Breast epithelium (tissue), 4 donors: ENCODE measurements at places on chromosomes 1 and 21.

- no peaks in the 10 kb centered on the region for H3K36me3 ChIP-seq
- no peaks in the 10 kb centered on the region for H3K27me3 ChIP-seq
- H3K4me1 ChIP-seq = no peaks in the 10 kb centered on the region
- no peak overlapping the region for H3K27ac ChIP-seq
- DNase-seq = no peak
- H3K4me3 ChIP-seq = no peak overlapping the region
These were observed 18.7 kb downstream of the UBE2Q1 start for GRCh38 chr1:154539486-154540483.

- no peak overlapping the region for H3K27ac ChIP-seq
- H3K4me1 ChIP-seq = no peaks in the 10 kb centered on the region
- no peak overlapping the region for H3K4me3 ChIP-seq
- H3K27me3 ChIP-seq = no peaks in the 10 kb centered on the region
- H3K36me3 ChIP-seq = no peaks in the 10 kb centered on the region
These were observed 55.4 kb upstream of the GREM2 start for GRCh38 chr1:240667351-240667750.

DNA sequence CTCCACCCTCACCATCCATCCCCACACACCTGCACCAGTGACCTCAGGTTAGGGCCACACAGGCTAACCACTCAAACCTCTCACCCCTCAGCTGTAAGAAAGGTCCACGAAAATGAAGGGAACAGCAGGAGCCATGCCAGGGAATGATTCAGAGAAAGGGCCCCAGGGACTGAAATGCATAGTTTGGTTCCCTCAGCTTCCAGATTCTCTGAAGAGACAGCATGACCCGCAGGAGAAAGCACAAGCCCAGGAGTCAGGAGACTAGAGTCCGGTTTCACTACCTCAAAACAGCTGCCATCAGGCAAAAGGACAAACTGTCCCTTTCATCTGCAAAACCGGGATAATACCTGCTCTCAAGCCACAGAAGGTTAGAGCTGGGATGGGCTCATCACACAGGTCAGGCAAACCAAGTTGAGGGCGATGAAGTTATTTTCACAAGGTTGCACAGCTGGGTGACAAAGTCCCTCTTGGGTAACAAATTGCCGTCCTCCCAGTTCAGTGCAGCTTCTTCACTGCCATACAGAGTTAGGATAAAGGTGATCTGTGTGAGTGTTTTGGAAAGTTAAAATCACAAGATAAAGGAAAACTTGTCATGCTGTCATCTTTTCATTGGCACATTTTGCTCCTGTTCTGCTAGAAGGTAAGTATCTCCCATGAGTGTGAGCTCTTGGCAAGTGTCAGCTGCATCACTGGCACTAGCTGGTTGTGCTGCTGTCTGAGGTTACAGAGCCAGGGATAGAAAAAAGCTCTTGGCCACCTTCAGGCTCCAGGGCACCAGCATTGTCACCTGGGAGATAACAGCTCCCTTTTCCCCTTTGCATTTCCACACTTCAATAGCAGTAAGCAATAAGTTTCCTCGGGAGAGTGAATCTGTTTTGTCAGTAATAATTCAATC is 120.4 kb downstream of the KCNH1 start:
- H3K4me3 ChIP-seq = no peak overlapping the region
- no peak overlapping the region for H3K27ac ChIP-seq
- no peaks in the 10 kb centered on the region for H3K27me3 ChIP-seq
- DNase-seq = no peak

DNA sequence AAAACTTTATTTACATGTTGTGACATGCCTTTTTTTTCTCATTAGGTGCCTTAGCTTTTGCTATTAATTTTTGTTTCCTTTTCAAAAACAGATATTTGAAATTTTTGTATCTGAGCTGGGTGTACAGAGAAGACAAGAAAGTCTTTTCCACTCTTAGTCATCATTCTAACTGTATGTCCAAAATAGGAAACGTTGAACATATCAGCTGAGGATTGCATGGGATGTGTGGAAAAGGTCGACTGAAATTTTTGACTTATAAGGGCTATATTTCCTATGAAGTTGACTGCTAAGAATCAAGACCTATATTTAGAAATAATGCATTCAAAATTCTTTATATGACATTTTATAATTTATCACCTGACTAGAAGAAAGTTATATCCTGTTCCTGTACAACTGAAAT is 270.0 kb upstream of the ZRANB2 start:
- H3K36me3 ChIP-seq = no peaks in the 10 kb centered on the region
- H3K4me1 ChIP-seq = no peaks in the 10 kb centered on the region
- no peak for DNase-seq
- H3K4me3 ChIP-seq = no peak overlapping the region
- no peak overlapping the region for H3K27ac ChIP-seq

- no peaks in the 10 kb centered on the region for H3K4me1 ChIP-seq
- H3K36me3 ChIP-seq = no peaks in the 10 kb centered on the region
- no peaks in the 10 kb centered on the region for H3K27me3 ChIP-seq
- peak; percentile 79 for DNase-seq
- H3K4me3 ChIP-seq = no peak overlapping the region
These were observed 66.1 kb upstream of the FAM3B start for GRCh38 chr21:41250519-41250918.

DNA sequence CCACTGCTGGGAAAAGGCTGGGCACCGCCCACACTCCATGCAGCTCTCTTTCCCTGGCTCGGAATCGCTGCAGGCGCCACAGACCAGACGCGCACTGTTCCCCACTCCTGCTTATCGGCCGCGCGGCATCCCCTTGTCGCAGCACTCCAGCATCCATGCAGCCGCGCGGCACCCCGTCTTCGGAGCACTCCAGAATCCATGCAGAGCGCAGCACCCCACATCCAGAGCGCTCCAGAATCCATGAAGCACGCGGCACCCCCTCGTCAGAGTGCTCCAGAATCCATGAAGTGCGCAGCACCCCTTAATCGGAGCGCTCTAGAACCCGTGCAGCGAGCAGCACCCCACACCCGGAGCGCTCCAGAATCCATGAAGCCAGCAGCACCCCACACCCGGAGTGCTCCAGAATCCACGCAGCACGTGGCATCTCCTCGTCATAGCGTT is 9.5 kb downstream of the TFF3 start:
- H3K4me3 ChIP-seq = no peak overlapping the region
- no peaks in the 10 kb centered on the region for H3K36me3 ChIP-seq
- H3K27me3 ChIP-seq = no peaks in the 10 kb centered on the region
- H3K27ac ChIP-seq = no peak overlapping the region
- DNase-seq = no peak

- H3K4me3 ChIP-seq = peak overlapping the region; percentile 57
- no peaks in the 10 kb centered on the region for H3K36me3 ChIP-seq
- peaks cover 2% of the 10 kb centered on the region for H3K27me3 ChIP-seq
These were observed 2.2 kb downstream of the TBX15 start for GRCh38 chr1:118985640-118986554.

- H3K4me1 ChIP-seq = no peaks in the 10 kb centered on the region
- H3K4me3 ChIP-seq = no peak overlapping the region
- H3K27ac ChIP-seq = no peak overlapping the region
- no peaks in the 10 kb centered on the region for H3K27me3 ChIP-seq
These were observed 1.7 kb upstream of the ELK4 start for GRCh38 chr1:205633421-205633976.

- no peaks in the 10 kb centered on the region for H3K4me1 ChIP-seq
- H3K27me3 ChIP-seq = no peaks in the 10 kb centered on the region
- H3K36me3 ChIP-seq = no peaks in the 10 kb centered on the region
- DNase-seq = no peak
These were observed 30.8 kb downstream of the TFAP2E start for GRCh38 chr1:35603941-35604340.

DNA sequence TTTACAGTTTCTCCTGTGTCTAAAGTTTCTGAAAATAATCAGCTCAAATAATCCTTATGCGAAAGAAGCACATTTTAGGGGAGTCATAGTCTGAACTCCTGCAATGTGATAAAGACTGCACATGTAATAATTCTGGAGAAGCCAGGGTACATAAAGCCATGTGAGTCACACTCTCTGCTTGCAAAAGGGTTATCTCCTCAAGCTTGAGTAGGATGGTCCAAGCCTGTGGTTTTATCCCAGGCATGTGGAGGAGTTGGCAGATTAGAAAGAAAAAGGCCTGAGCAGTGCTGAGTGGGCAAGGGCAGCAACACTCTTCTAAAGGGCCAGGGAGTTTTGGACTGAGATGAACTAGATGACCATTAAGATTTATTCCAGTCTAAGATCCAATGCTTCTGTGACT is 220.4 kb downstream of the RHOU start:
- no peaks in the 10 kb centered on the region for H3K4me1 ChIP-seq
- DNase-seq = no peak
- no peaks in the 10 kb centered on the region for H3K27me3 ChIP-seq
- no peaks in the 10 kb centered on the region for H3K36me3 ChIP-seq

DNA sequence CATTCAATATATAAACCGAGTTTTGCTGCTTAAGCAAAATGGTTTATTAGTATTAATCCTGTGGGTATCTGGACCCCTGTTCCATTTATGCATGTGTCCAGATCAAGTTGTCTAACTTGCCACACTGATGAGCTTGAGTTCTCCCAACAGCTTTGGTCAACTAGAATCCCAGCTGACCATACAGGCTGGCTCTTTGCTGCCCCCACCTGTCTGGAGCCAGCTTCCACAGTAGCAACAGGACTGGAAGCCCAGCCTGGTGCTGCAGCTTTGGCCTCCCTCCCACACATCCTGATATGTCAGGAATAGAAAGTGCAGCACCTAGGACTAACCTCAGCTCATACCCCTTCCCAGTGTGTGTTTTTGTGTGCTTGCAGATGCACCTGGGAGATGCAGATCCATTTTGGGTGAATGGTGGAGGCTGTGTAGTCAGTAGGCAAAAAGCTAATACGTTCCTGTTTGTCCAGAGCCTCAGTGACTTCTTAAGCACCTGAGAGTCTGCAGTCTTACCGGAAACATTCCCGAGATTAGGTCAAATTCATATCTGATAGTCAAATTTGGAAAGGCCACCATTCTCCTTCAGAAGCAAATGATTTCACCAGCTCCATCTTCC is 40.9 kb upstream of the BEND5 start:
- no peak for DNase-seq
- no peaks in the 10 kb centered on the region for H3K4me1 ChIP-seq
- no peaks in the 10 kb centered on the region for H3K36me3 ChIP-seq

GRCh38 chr1:221912230-221912629 is 170.3 kb upstream of the DUSP10 start:
- H3K27ac ChIP-seq = no peak overlapping the region
- H3K36me3 ChIP-seq = no peaks in the 10 kb centered on the region
- H3K4me3 ChIP-seq = no peak overlapping the region

- H3K27ac ChIP-seq = peak overlapping the region; percentile 96
- H3K4me1 ChIP-seq = peaks cover 4% of the 10 kb centered on the region
- H3K36me3 ChIP-seq = no peaks in the 10 kb centered on the region
- DNase-seq = no peak
- H3K27me3 ChIP-seq = no peaks in the 10 kb centered on the region
These were observed 20.1 kb upstream of the ADAR start for GRCh38 chr1:154628121-154628405.

- no peak overlapping the region for H3K4me3 ChIP-seq
- H3K36me3 ChIP-seq = no peaks in the 10 kb centered on the region
- H3K27ac ChIP-seq = no peak overlapping the region
- no peaks in the 10 kb centered on the region for H3K4me1 ChIP-seq
- no peaks in the 10 kb centered on the region for H3K27me3 ChIP-seq
These were observed 326.7 kb upstream of the CAMK1G start for GRCh38 chr1:209256766-209257350.

GRCh38 chr1:114250683-114251572 is 97.3 kb upstream of the SYT6 start:
- H3K27ac ChIP-seq = no peak overlapping the region
- no peak overlapping the region for H3K4me3 ChIP-seq
- H3K4me1 ChIP-seq = no peaks in the 10 kb centered on the region
- H3K27me3 ChIP-seq = no peaks in the 10 kb centered on the region
- no peaks in the 10 kb centered on the region for H3K36me3 ChIP-seq

- H3K27me3 ChIP-seq = no peaks in the 10 kb centered on the region
- no peaks in the 10 kb centered on the region for H3K36me3 ChIP-seq
- H3K4me1 ChIP-seq = no peaks in the 10 kb centered on the region
- no peak overlapping the region for H3K4me3 ChIP-seq
- peak overlapping the region; percentile 81 for H3K27ac ChIP-seq
These were observed 26.1 kb downstream of the GPR3 start for GRCh38 chr1:27418326-27419185.

DNA sequence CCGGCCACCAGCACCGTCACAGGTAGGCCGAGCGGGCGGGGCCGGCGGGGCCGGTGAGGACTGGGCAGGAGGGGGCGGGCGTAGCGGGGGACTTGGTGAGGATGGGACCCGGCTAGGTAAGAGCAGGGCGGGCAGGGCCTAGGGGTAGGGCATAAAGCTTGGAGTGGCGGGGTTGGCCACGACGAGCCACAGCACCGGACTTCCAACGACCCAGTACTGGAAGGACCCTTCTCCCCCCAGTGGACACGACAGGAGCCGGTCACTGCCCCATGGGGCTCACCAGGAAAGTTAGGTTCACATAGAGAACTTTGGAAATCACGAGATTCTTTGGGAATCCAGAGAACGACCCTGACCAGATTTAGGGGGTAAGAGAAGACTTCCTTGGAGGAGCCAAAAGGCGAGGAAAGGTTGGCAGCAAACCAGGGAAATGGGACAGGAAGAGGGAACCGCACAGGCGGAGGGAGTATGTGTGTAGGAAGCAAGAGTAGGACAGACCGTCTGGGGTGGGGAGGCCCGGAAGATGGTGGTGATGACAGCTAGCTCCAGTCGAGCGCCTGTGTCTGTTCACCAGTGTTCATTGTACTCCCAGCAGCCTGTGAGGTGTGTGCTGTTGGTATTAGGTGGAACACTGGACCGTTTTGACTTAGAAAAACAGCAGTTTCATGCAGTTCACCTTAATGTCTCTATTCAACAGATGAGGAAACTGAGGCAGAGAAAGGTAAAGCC is 20.4 kb downstream of the ZNF362 start:
- no peaks in the 10 kb centered on the region for H3K36me3 ChIP-seq
- H3K27ac ChIP-seq = peak overlapping the region; percentile 66
- no peaks in the 10 kb centered on the region for H3K4me1 ChIP-seq
- no peaks in the 10 kb centered on the region for H3K27me3 ChIP-seq

- no peak overlapping the region for H3K4me3 ChIP-seq
- H3K27ac ChIP-seq = no peak overlapping the region
- H3K4me1 ChIP-seq = no peaks in the 10 kb centered on the region
- DNase-seq = no peak
These were observed 111.2 kb upstream of the CTTNBP2NL start for GRCh38 chr1:112284796-112285195.

GRCh38 chr1:17616731-17617279 is 77.3 kb downstream of the ARHGEF10L start:
- H3K27me3 ChIP-seq = no peaks in the 10 kb centered on the region
- no peak overlapping the region for H3K4me3 ChIP-seq
- no peak overlapping the region for H3K27ac ChIP-seq
- H3K4me1 ChIP-seq = no peaks in the 10 kb centered on the region
- DNase-seq = no peak

DNA sequence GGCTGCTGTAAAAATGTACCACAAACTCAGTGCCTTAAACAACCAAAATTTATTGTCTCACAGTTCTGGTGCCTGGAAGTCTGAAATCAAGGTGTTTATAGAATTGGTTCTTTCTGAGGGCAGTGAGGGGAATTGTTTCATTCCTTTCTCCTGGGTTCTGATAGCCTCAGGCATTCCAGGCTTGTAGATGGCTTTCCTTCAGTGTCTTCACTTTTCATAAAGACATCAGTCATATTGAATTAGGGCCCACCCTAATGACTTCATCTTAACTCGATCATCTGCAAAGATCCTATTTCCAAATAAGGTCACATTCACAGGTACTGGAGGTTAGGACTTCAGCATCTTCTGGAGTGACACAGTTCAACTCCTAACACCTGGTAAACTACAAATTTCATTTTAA is 15.0 kb downstream of the CDKN2C start:
- no peaks in the 10 kb centered on the region for H3K36me3 ChIP-seq
- H3K4me3 ChIP-seq = no peak overlapping the region
- H3K27ac ChIP-seq = peak overlapping the region; percentile 44
